Astrocyte (in vitro differentiated cells and primary cell): ENCODE measurements at places on chromosomes 3 and 15. TPM values are rescaled to one million over a fixed set of nuclear protein-coding genes. Genes with fewer than 3 reads are reported as not detected.
A peak's percentile ranks its signal among the peaks of the same experiment; 100 is the strongest.

DNA sequence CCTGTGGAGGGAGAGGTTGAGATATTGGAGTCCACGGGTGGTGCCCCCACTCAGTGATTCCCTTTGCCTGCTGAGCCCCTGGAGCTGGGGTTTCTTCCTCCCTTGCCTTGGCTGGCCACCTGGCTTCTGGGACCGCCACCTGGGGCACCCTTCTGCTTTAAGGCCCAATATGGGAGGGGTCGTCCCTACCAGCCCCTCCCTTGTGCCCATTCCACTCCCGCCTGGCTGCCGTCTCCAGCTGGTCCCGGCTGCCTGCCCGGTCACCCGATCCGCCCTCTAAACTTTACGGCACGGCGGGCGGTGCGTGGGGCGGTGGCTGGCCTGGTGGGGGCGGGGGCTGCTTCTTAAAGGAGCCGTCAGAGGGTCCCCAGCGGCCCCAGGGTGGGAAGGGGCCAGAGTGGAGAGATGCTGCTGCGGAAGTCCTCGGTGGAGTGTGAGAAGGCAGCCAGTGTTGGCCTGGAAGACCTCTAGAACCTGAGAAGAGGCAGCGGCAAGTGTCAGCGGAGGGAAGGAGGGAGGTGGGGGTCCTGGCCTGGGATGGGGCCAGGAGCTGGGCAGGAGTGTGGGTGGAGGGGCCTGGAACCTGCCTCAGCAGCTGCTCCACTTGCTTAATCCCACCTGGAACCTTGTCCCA lies 1.6 kb upstream of the SEMA3B start:
- no peak for DNase-seq

CPEB1 gene
- total RNA-seq = 15.4 and 18.5 TPM in 2 replicates

MEGF11 gene
- total RNA-seq = 0.16 and 0.29 TPM in 2 replicates

DNA sequence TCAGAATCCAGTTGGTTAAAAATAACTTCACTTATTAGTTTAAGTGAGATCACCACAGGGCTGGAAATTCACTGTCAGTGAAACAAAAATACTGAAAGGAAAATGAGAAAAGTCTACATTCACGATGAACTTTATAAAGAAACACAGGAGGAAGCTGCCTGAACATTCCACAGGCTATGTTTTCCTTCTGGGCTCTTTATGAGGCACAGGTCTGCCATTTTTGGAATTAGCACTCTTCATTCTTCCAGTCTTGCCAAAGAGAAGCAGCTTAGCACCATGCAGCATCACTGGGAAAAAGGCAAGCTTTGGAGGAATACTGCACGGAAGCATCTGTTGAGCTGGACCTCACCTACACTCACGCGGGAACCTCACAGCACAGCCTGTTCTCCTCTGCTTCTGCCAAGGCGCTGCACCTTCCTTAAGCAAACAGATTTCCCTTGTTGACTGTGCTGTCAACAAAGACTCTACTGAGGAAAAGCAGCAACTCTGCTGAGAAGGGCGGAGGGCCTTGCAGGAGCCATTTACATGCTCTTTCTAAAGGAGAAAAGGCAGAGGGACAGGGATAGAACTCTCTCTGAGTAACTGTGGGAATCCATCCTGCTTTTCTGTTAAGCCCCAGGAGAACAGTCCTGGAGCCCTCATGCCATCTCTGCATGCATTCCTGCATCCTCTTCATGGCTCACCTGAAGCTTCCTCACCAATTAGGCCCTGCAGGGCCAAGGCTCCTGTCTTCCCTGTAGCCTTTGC lies 15.7 kb downstream of the SUSD5 start:
- peak; percentile 8 for DNase-seq

DNA sequence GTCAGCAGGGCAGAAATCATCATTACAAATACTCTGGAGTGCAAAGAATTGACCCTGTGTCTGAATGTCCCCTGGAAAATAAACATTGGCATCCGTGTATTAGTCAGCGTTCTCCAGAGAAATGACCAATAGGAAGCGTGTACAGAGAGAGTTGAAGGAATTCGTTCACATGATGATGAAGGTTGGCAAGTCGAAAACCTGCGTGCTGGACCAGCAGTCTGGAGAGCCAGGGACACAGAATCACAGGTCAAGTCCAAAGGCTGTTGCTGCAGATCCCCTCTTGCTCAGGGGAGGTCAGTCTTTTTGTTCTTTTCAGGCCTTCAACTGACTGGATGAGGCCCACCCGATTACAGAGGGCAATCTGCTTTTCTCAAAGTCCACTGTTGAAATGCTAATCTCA lies 16.6 kb downstream of the GP9 start:
- no peak for DNase-seq

GRCh38 chr3:136135039-136135802 lies 60.9 kb downstream of the MSL2 start:
- DNase-seq = no peak

LMCD1 gene
- 374 and 437 TPM in 2 replicates for total RNA-seq
